ENCODE measurements at places on chromosomes 6 and 20.

DNA sequence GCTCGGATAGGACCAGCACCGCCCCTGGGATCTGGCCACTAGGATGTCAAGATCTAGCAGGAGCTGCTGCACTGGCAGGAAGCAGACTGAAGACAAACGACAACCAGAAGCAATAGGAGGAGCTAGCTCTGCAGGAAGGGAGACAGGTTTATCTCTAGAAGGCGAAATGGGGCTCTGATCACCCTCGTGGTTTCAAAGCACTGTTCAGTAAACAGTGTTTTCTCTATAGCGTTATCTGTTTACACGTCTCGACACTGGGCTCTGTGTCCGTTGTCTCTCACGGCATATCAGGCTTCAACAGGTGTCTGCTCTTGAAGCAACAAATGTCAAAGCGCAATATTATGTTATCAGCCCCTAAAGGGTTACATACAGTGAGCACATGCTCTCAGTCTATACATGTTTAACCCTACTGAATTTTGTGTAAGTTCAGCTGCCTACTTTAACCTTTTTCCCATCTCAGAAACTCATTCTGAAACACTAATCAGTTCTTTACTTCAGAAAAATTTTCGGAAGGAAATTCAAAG, 23.8 kb downstream of the TMEM14B start:
- DNase-seq = no peak

- DNase-seq = no peak
Measured at GRCh38 chr20:2771631-2772080, 28.8 kb downstream of the CPXM1 start.

DNA sequence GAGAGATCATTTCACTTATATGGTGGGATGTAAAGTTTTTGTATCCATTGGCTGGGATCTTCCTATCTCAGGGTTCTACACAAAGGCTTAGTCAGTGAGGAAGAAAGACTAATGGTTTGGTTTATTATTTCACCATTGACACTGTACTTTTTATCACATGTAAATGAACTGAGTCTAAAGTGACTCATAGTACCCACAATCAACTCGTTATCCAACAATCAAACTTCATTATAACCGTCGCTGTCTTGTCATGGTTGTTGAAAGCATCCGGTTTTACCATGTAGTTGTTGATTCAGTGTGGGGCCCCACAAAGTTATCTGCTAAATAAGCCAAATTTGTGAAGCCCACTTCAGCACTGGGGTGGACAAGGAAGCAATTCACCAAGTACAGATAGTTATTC, 55.8 kb upstream of the MTRF1L start:
- no peak for DNase-seq

GRCh38 chr20:32343439-32343838, 14.7 kb upstream of the ASXL1 start:
- no peak for DNase-seq

GRCh38 chr6:161379834-161380582, 106.1 kb upstream of the AGPAT4 start:
- DNase-seq = no peak

All from NCI-H1105 treated with DMSO at 0.1 percent for 48 hours (cell line).